ENCODE measurements at places on chromosomes 7 and 10.

GRCh38 chr10:132631338-132631735, 93.8 kb downstream of the INPP5A start:
- DNase-seq, result no peak

DNA sequence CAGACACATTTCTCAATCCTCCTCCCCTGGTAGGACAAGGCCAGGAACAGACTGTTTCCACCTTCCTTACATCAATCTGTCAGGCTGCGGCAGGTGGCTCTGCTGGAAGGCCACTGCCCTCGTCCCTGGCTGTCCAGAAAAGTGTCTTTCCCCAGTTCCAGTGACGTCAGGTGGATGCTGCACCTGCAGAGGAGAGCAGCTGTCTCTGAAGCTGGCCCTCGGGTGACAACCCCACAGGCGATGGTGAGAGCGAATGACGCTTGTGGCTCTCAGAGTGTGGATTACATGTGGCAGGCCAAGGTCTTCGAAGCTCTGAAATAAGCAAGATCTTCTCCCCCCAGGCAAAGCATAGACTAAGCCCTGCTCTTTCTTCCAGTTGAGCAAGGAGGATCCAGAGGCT, 146.9 kb upstream of the RET start:
- no peak for DNase-seq

DNA sequence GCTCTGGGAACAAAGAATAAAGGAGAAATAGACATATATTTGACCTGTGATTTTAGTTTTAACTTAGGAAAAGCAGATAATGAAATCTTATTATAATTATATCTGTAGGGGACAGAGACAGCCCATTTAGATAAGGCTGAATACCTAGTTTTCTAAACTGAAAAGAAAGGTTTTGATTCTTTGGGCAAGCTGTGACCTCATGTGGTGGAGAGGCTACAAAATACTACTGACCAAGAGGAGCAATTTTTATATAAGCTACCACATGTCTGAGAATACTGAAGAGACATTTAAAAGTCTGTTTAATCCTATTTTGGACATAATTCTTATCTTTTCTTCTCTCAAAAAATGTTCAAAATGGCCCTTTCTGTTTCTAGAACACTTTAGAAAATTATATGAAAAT, 271.0 kb downstream of the MTERF1 start:
- DNase-seq, result no peak

- no peak for DNase-seq
These were observed 14.3 kb upstream of the RPA3 start for GRCh38 chr7:7732621-7733281.

DNA sequence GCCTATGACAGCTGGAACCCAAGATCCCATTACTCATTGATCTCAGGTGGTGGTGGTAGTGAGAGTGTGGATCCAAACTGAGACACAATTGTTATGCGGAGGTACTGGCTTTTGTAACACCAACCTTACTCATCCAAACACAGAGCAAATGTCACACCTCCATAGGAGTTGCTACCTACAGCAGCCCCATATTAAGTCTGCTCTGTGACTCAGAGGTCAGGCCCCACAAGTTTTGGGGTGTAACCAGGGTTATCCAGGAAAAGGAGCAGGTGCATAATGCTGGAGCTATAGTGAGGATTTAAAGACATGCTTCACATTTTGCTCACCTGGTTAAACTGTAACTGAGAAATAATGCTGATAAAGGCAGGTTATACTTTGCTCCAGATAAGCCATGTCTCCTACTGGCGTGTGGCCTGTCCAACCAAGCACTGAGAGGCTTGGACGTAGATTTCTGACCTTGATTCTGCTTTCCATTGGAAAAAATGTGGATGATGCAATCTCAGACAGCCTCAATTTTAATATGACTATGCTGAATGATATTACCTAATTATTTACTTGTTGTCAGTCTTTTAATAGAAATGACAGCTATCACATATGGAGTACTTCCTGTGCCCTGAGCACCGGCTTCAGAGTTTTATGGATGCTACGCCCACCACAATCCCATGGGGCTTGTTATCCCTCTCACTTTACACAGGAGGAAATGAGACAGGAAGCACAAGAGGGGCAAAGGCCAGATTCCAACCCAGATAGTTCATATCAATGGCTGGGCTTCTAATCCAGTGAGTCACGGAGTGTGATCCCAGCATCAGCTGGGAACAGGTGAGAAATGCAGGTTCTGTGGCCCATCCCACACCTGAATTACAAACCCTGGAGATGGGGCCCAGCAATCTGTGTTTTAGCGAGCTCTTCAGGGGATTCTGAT, 181.3 kb downstream of the CHN2 start:
- DNase-seq, result no peak

- no peak for DNase-seq
These were observed 26.2 kb upstream of the INPP5A start for GRCh38 chr10:132511121-132512051.

GRCh38 chr10:22294694-22295093, 21.5 kb upstream of the COMMD3 start:
- DNase-seq, result no peak

- no peak for DNase-seq
These were observed 806.3 kb upstream of the CELF2 start for GRCh38 chr10:10211409-10211808.

GRCh38 chr10:118918116-118918515, 111.4 kb upstream of the NANOS1 start:
- no peak for DNase-seq

DNA sequence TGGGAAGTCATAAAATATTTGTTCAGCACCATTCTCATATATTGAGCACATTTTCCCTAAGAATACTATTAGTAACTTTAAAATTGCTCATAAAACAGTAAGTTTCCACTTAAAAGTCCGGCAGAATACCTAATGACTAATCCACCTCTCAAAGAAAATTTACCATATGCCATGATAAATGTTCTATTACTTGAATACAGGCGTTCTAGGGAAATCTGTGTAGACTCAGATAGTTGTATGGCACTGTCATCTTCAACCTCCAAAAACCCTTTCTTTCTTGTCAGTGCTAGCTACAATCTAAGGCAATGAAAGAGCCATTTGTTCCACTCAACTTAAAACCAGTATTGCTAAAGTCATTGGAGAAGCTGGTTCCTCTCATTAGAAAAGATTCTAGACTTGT, 7.3 kb downstream of the GPR37 start:
- DNase-seq, result no peak

GRCh38 chr10:119770928-119771327, 45.1 kb downstream of the INPP5F start:
- no peak for DNase-seq

GRCh38 chr7:94933256-94933990, 26.0 kb downstream of the PPP1R9A start:
- no peak for DNase-seq

- DNase-seq, result no peak
These were observed 24.1 kb upstream of the PROSER2 start for GRCh38 chr10:11798845-11799735.

GRCh38 chr10:132303361-132304115, 4.2 kb downstream of the STK32C start:
- no peak for DNase-seq

- DNase-seq, result no peak
These were observed 264.7 kb downstream of the GLRX3 start for GRCh38 chr10:130400890-130401289.

DNA sequence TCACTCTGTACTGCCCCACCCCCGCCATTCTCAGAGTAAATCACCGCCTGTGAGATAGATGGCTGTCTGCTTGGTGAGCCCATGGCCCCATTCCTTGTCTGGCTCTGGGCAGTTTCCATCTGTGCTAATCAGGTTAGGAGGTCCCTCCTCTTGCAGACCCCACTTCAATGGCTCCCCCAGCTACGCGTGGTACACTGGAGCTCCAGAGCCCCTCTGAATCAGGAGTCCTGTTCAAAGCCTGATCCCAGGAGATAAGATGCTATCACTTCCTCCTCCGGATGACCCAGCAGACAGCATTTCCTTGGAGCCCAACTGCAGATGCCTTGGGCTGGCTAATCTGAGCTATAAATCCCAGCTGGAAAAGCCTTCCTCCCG, 122.3 kb downstream of the SH3PXD2A start:
- DNase-seq, result no peak

GRCh38 chr7:5635006-5635405, 146.5 kb downstream of the RNF216 start:
- no peak for DNase-seq

DNA sequence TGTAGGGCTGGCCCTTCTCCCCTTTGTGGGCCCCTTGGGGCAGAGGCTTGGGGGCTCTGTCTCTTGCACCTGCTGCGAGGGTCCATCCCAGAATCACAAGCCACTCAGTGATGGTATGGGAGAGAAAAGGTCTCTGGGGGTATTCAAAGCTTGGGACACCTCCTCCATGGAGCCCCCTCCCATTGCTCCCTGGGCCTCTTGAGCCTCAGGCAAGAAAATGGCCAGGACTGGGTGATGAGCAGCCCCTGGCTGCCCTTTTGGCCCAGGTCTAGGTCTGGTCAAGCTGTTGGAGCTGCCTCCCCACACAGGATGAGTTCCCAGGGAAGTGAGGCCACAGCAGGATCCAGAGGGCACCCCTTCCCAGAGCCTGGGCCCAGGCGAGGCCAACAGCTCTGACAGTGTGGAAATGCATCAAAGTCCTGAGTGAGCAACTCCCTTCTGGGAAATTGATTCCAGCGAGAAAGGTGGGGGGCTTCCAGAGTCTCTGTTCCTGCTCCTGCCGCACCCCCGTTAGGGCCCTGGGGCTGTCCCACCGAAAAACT, 3.4 kb upstream of the MYL7 start:
- DNase-seq, result no peak

DNA sequence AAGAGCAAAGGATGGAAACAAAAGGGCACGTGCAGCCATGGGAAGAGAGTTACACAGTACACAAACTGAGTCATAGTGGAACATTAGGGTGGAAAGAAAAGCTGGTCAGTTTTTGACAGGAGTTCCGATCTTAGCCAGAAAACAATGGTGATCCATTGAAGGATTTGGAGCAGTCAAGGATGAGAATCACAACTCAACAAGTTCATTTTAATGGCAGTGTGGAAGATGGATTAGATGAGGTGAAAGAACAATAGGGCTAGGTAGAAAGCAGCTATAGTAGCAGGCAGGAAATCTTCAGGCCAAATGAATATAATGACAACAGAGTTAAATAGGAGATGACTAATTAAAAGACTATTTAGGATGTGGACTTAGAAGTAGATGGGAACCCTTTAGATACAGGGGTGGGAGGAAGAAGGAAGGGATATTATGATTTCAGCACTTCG, 136.3 kb downstream of the DOCK4 start:
- no peak for DNase-seq

DNA sequence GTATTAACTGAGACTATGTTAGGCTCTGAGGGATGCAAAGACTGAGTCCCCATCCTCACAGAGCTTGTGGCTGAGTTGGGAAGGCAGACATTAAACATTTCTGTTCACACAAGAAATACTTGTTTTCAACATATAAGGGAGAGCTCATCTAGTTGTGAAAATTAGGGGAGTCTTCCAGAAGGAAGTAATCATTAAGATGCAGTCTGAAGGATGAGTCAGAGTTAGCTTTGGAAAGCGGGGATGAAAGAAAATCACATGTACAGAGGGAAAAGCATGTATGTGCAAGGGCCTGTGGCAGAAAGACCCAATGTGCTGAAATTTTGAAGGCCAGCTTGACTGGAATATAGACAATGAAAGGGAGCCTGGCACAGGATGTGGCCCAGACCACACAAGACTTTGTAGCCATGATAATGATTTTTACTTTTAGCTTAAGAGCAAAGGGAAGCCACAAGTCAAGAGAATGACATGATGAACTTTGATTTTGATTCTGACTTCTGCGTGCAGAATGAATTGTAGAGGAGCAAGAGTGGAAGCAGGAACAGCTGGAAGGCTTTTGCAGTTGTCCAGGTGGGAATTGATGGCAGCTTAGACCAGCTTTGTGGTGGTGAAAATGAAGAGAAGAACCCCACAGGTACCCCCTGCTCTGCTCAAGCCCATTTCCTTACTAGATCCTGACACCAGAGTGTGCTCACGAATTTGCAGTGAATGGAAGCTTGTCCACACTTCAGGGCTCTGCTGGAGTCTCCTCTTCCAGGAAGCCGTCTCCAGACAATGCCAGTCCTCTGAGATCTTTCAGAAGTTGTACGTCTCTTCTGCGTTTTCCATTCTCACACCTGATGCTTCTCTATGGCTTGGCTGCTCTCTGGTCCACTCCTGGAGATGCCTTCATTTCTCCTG, 115.6 kb downstream of the ATXN7L1 start:
- DNase-seq, result peak; percentile 46

DNA sequence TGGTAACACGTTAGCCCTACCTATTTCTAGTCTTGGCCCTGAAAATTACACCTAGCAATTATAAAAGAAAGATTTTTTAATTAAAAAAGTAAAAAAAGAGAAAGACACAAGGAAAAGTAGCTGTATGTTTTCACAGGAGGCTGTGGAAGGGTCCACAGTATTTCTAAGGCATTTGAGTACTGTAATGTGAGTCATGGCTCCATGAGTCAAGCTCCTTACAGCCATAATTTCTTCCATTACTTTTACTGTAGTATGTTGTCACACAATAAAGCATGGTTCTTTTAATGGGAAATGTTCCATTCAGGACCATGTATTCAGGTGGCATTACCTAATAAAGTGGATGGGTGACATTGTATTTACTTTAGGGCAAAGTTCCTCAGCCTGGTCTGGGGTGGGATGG, 113.4 kb downstream of the GPR37 start:
- DNase-seq, result no peak

DNA sequence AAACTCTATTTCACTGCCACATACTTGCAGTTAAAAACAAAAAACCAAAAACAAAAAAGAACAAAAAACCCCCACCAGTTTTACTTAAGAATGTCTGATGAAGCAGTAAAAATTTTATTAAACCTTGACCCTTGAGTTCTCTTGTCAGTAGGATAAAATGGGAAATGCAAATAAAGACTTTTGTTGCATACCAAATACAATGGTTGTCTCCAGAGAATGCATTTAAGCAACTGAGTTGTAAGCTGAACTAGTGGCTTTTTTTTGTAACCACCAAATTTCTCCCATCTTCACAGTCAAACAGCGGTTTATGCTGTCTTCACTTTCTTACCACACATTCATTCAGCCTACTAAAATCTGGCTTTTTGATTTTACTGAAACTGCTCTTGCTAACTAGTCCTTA, 3.1 kb downstream of the SYPL1 start:
- no peak for DNase-seq

DNA sequence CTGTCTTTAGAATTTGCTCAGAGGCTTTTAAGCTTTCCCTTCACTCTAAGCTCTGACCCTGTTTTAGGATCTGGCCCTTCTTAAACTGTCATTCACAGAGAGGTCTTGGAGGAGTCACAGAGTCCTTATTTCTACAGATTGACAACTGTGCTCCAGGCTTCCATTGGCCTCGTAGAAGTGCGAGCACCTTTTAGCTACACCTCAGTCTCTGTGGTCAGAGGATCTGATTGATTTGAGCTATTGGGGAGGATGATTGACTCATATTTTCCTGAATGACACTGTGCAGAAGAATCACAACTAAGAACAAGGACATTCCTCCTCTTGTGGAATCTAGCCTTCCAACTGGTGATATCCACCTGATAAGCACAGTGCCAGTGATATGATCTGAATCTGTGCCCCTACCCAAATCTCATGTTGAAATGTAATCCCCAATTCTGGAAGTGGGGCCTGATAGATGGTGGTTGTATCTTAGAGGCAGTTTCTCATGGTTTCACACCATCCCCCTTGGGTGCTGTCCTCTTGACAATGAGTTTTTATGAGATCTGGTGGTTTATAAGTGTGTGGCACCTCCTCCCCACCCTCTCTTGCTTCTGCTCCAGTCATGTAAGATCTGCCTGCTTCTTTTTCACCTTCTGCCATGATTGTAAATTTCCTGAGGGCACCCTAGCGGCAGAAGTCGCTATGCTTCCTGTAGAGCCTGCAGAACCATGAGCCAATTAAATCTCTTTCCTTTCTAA, 3.2 kb downstream of the CYP3A7 start:
- no peak for DNase-seq

GRCh38 chr7:2012981-2013380, 219.8 kb downstream of the MAD1L1 start:
- no peak for DNase-seq

- no peak for DNase-seq
These were observed 82.6 kb upstream of the CDC14C start for GRCh38 chr7:48841739-48842138.
